ENCODE measurements at places on chromosomes 12 and 14. TPM values are rescaled to one million over a fixed set of nuclear protein-coding genes. Genes with fewer than 3 reads are reported as not detected.

ERC1 gene
- total RNA-seq, result 63.0 TPM

FGF6 gene
- total RNA-seq, result not detected

LIN7A gene
- 11.7 TPM for total RNA-seq

EIF2S3B gene
- total RNA-seq, result 2.2 TPM

PMEL gene
- total RNA-seq, result 1.8 TPM

Measured in left lung (tissue), 14 donors.